ENCODE measurements at places on chromosomes 1 and 21.

GRCh38 chr1:207893737-207894582 is 17.0 kb downstream of the CD34 start:
- DNase-seq, result no peak

- DNase-seq, result no peak
Observed at GRCh38 chr1:84363622-84364021, 34.7 kb upstream of the DNASE2B start.

- DNase-seq, result no peak
Observed at GRCh38 chr1:198125995-198126735, 30.6 kb upstream of the NEK7 start.

GRCh38 chr1:68918563-68918962 is 421.7 kb upstream of the DEPDC1 start:
- no peak for DNase-seq

DNA sequence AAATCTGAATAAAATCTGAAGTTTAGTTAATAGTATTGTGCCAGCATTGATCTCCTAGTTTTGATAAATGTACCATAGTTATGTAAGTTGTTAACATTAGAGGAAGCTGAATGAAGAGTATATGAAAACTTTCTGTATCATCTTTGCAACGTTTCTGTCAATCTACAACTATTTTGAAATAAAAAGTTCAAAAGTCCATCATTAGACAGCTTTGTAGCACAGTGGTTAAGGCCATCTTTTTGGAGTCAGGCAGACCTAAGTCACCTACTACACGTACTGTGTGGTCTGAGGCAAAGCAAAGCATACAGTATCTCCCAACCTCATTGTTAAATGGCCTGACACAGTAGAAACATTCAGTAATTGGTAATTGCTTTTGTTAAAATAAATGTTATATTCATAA is 47.9 kb upstream of the ATP1A1 start:
- no peak for DNase-seq

GRCh38 chr1:204530932-204531331 is 14.7 kb downstream of the MDM4 start:
- no peak for DNase-seq

DNA sequence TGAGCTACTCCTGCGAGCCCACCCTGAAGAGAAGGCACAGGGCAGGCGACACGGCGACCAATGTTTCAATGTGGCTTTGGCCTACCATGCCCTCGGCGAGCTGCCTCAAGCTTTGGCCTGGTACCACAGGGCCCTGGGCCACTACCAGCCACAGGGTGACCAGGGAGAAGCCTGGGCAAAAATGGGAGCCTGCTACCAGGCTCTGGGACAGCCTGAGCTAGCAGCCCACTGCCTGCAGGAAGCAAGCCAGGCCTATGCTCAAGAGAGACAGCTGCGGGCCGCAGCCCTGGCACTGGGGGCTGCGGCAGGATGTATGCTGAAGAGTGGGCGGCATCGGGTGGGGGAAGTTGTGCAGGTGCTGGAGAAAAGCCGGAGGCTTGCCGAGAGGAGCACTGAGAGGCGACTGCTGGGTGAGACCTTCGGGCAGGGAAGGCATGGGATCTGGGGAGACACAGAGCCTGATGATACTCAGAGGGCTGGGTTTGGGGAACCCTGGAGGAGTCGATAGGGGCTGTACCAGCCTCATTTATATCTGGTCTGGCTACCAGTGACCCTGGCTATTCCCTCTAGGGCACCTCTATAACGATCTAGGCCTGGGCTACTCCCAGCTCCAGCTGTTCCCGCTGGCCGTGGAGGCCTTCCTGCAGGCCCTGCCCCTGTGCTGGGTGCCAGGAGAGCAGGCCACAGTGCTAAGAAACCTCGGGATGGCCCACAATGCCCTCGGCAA is 2.3 kb downstream of the TTC24 start:
- no peak for DNase-seq

DNA sequence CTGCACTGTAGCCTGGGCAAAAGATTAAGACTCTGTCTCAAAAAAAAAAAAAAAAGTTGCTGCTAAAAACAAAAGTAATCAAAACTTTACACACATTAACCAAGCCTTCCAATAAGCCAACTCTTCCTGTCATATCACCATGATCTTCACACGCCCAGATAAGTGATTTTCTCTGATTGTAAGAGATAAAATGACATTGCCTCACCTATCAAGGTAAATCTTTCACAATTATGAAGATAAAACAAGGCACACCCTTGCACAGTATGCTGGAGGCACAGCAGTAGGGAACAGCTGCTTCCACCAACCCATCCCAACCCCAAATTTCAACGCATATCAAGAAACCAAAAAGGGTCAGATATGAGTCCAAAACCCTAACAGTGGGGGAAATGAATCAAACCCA is 8.8 kb upstream of the TIAM1 start:
- no peak for DNase-seq
